ENCODE measurements at places on chromosomes 11 and 22.

GRCh38 chr11:131723088-131723487 is 352.7 kb downstream of the NTM start:
- DNase-seq = no peak

GRCh38 chr11:47998733-47999359 is 18.5 kb downstream of the PTPRJ start:
- no peak for DNase-seq

DNA sequence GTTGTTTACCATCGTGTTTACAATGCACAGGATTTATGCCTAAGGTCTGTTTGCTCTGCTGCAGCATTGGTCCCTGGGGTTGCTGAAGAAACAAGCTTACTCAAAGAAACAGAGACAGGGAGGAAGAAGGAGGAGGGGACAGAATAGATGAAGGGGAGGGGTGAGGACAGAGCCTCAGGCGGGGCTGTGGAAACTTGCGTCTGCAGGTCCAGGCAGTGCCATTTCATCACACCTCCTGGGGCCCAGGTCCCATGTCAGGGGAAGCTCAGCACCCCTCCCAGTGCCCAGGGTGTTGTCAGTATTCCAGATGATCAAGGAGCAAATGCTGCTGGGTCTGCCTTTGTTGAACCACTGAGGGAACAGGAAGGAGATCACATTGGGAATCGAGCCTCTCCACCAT is 1406.8 kb downstream of the TBC1D22A start:
- DNase-seq = no peak

- no peak for DNase-seq
Observed at GRCh38 chr22:31177420-31178162, 17.6 kb downstream of the RNF185 start.

DNA sequence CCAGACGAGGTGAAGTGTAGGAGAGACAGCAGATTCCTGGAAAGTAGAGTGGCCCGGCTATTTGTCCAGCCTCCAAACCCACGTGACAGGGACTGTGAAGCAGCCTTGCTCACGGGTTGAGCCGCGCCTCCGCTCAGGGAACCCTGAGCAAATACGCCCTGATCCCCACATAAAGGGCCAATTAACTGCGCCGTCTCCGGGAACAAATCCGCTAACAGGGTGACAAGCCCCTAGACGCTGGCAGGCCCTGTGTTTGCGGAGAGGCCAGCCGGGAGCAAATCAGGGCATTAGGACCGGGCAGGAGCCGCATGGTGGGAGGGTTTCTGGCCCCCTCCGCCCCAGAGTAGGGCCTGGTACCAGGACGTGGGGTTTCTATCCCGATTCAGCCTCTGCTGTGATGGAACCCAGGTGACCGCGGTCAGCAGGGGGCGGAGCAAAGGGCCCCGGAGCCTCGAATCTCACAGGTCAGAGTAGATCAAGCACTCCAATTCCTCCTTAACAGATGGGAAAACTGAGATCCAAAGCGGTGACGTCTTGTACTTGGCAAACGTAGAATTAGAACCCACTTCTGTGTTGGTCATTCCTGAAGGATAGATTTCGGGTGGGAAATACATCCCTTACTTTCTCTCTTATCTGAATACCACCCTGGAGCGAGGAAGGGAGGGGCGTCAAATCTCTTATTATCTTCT is 2.0 kb upstream of the ROBO3 start:
- no peak for DNase-seq

DNA sequence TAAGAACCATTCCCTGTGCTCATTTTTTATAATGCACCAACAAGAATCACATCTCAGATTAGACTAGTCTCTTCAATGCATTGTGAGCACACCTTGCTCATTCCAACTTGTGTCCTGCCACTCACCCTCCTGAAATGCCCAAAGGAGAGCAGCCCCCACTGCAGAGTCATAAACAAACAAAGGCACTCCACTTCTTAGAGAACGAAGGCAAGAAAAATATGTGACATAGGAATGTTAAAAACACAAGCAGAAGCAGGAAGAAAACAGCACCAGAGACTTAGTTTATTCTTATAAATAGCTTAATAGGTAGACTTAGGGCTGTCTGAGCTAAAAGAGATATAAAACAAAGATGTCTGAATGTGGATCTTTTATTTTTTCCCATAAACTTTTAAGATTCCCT is 57.2 kb downstream of the GUCY1A2 start:
- DNase-seq = no peak

DNA sequence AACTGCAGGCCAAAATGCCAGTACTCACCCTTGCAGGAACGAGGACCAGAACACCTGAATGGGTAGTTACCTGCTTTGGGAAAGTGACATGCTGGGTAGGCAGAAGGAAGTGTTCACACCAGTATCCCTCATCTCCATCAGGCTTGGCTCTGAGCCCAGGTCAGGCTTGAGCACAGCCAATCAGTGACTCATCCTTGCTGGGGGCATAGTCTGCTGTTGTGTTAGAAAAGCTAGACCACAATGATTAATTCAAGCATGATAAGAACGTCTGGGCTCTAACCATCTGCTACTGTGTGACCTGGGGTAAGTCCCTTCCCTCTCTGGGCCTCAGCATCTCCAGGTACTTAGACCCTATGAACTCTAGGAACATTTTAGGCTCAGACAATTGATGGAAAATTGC is 450.4 kb downstream of the MIAT start:
- peak; percentile 51 for DNase-seq

- DNase-seq = peak; percentile 59
Observed at GRCh38 chr11:62909107-62909894, 11.9 kb downstream of the CHRM1 start.

DNA sequence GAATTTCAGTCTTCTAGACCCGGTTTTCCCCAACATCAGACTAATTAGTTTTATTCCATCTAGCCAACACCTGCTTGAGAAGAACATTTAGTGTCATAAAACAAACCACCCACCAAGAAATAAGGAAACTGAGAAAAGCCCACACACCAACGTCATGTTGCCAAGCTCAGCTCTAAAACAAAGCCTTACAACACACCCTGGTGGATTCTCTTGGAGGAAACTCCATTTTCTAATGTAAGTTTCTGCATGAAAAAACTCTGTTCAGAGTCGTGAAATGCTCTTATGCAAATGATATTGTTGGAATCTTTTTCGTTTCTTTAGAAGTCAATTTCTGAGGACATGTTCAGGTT is 105.0 kb upstream of the RAG2 start:
- no peak for DNase-seq

DNA sequence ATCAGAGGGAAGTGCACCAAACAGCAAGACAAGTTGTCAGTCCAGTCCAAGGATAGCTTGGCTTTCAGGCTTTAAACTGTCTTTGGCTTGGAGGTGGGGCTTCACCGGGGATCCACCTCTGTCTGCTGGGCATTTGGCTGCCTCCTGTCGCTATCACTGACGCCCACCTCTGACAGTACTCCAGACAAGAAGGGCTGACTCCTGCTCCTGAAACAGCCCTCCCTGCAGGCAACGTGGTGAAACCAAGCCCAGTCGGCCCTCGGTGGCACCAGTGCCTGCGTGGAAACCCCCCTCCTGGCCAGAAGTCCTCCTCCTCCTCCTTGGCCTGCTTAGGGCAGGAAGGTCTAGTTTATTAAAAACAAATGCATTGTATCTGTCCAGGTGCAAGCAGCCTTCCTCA is 16.9 kb downstream of the DHCR7 start:
- DNase-seq = no peak

- DNase-seq = no peak
Observed at GRCh38 chr22:20585639-20586402, 78.4 kb downstream of the MED15 start.

- DNase-seq = no peak
Observed at GRCh38 chr22:45154383-45154782, 9.3 kb upstream of the NUP50 start.

DNA sequence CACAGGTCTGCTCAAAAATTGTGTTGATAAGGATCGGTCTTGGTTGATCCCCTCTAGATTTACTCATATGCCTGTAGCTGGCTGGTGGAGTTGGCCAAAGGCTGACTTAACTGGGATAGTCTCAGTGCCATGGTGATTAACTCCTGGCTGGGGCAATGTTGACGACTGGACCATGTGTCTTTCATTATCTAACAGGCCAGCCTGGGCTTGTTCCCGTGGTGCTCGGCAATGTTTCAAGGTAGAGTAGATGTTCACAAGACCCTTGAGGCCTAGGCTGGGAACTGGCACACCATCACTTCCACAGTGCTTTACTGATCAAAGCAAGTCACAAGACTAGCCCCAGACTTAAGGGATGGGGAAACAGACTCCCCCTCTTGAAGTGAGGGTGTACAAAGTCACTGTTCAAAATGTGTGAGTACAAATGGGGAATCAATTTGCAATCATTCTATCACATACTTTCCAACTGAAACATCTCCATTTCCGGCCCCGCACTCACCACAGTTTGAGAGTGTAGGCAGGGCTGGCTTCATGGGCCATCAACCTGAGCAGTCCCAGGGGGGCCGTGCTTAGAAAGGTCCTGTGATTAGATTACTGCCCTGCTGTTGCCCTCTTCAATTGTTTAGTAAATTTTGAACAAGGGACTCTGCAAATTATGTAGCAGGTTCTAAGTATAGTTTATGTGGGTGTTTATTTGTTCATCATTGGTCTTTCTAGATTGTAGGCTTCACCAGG is 240.8 kb downstream of the NELL1 start:
- DNase-seq = no peak

DNA sequence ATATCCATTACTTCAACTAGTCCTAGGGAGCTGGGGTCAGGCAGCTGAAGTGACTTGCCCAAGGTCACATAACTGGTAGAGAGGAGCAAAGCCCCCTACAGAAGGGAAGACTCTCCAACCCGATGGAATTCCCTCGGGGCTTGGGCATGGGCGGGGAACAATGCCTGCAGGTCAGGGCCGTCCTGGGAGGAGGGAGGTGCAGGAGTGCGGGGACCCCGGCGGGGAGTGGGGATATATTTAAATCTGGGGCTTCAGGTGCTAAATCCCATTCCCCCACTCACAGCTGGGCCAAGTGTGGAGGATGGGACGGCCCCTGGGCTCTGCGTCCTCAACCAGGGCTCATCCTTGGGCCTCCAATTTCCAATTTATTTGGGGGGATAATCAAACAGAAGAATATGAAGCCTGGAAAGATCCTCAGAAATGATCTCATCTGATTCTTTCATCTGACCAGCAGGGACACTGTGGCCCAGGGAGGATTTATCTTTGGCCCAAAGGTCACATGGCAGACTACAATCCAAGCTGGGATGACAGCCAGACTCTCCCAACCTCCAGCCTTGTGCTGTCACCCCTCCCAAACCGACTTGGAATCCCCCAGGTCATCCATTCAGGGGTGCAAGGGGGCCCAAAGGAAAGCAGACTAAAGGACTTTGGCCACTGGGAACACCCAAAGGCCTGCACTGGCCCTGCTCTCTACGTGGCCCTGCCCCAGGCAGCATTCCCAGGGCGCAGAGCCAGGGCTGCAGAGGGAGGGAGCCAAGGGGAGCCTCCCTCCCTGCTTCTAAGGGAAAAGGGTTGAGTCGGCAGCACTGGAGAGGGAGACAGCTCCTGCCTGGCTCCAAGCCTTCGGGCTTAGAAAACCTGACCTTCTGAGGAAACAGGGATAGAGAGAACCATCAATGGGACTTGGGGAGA is 8.7 kb upstream of the C1QTNF6 start:
- peak; percentile 53 for DNase-seq

DNA sequence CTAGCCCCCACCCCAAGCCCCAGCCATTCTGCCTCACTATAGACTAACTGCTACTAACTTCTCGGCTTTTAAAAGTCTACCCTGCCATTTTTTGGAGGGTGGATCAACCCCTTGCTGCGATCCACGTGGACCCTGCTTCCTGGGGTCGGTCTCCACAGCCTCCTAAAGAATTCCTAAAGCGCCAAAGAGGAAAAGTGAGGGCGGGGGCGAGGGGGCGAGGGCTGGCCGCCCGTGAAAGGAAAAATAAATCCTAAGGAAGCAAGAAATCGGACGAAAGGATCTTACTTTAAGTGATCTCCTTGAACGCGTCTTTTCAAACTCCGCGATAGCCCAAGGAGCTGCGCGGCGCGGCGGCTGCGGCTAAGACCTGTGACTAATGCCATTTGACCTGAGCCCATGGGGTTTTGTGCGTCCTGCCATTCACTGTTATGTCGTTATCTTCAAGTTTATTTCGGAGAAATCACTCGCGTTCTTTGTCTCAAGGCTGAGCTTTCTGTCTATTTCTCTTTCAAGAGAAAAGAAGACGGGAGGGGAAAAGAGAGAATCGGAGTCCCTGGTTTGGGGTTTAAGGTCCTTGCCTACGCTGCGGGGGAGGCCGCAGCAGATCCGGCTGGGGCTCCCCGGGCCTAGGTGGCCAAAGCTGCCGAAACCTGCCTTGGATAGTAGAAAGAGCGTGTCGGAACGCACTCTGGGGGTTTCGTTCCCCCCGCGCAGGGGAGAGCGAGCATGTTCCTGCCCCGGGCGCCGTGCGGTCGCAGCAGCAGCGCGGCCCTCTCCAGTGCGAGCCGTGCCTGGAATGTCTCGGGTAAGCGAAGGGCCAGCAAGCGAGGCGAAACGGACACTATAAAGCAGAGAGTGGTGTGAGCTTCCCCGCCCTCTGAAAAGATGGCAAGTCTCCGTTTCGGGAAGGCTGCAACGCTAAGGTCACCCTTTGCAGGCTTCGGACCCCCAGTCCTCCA is 2.8 kb upstream of the DBX1 start:
- no peak for DNase-seq

DNA sequence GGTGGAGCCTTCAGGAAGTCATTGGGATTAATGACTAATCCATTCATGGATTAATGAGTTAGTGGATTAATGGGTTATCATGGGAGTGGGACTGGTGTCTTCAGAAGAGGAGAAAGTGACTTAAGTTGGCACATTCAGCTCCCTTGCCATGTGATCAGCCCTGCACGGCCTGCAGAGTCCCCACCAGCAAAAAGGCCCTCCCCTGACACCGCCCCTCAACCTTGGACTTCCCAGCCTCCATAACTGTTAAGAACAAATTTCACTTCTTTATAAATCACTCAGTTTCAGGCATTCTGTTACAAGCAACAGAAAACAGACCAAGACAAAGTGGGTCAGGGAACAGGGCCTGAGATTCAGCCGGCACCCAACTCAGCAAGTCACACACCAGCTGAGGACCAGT is 85.3 kb downstream of the MICAL3 start:
- no peak for DNase-seq

- DNase-seq = no peak
Observed at GRCh38 chr11:35145271-35145670, 6.3 kb downstream of the CD44 start.

GRCh38 chr11:111655924-111656323 is 53.7 kb downstream of the SIK2 start:
- DNase-seq = no peak

DNA sequence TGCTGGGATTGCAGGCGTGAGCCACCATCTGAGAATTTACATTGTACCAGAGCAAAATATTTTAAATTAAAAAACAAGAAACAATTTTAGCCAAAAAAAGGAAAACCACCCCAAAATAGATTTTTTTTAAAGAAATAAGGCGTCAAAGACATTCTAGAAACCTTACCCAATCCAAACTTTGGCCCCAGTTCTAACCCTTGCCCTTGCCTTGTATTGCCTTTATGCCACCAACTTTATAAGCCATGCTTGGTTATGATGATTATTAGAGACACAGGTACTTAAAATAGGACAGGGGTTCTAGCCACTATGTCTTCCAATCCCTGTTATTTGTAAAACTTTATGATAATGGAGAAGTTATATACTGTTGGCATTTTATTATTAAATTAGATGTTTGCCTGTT is 11.8 kb downstream of the C11orf54 start:
- DNase-seq = no peak

Measured in pons (tissue), 1 donor.